Stomach (tissue), 19 donors: ENCODE measurements at places on chromosomes 2 and 18. TPM values are rescaled to one million over a fixed set of nuclear protein-coding genes. Genes with fewer than 3 reads are reported as not detected.

SERPINB3 gene
- polyA plus RNA-seq, result 0.61 TPM

ASPRV1 gene
- polyA plus RNA-seq, result 0.90 TPM

RNF144A gene
- 2.0 TPM for polyA plus RNA-seq

HES6 gene
- 20.0 TPM for polyA plus RNA-seq

ACMSD gene
- not detected for polyA plus RNA-seq

EIF5B gene
- 28.5 TPM for polyA plus RNA-seq

PDE11A gene
- polyA plus RNA-seq, result 0.37 TPM

GPR35 gene
- polyA plus RNA-seq, result 9.8 TPM

DNA sequence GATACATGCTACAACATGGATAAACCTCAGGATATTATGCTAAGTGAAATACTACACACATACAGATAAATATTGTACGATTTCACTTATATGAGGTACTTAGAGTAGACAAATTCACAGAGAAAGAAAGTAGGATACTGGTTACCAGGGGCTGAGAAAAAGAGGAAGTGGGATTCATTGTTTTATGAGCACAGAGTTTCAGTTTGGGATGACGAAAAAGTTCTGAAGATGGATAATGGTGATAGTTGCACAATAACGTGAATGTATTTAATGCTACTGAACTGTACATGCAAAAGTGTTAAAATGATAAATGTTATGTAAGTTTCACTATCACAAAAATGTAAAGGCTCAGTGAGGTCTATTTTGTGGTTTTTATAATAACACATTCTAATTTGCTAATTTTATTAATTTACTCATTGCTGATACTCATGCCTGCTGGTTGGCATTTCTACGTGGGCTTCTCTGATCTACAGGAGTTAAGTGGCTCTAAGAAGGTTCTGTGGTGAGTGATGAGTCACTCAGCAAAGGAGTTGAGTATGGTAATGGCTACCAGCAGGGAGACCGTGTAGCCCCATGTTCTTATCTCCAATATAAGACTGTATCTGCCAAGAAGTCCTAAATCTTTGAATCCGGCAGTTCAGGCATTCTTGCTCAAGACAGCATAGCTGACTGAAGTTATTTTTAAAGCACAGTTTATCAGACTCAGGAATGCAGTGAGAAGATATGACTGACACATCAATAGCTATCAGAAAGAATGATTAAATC, 41.1 kb downstream of the UPP2 start:
- no peak overlapping the region for H3K4me3 ChIP-seq
- H3K27me3 ChIP-seq, result no peaks in the 10 kb centered on the region
- H3K27ac ChIP-seq, result no peak overlapping the region
- H3K36me3 ChIP-seq, result no peaks in the 10 kb centered on the region
- no peak for DNase-seq

GRCh38 chr2:197442857-197443256, 8.0 kb upstream of the SF3B1 start:
- no peak overlapping the region for H3K4me3 ChIP-seq
- DNase-seq, result no peak
- no peaks in the 10 kb centered on the region for H3K36me3 ChIP-seq

GRCh38 chr2:238790833-238791230, 57.1 kb upstream of the TWIST2 start:
- H3K27me3 ChIP-seq, result peaks cover 9% of the 10 kb centered on the region
- no peaks in the 10 kb centered on the region for H3K36me3 ChIP-seq
- no peak overlapping the region for H3K4me3 ChIP-seq

- no peak overlapping the region for H3K4me3 ChIP-seq
- H3K27ac ChIP-seq, result no peak overlapping the region
- H3K27me3 ChIP-seq, result no peaks in the 10 kb centered on the region
- no peaks in the 10 kb centered on the region for H3K4me1 ChIP-seq
- H3K36me3 ChIP-seq, result peaks cover 21% of the 10 kb centered on the region
Measured at GRCh38 chr2:95377216-95378123, 25.0 kb upstream of the FAHD2A start.

DNA sequence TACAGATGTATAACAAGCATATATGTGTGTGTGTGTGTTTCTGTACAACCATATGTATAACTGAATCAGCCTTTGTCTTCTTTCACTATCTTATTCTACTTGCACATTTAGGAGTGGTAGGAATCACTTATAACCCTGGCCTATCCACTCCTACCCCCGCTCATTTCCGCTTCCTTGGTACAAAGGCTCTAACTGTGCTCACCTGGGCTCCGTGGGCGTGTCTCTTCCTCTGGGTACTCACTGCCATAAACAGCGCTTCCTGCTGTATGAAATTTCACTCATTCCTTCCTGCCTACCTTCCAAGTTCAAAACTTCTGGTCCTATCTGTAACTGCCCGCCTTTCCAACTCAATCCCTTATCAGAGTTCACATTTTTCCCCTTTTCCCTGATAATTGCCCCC, 815.5 kb downstream of the EPHA4 start:
- no peaks in the 10 kb centered on the region for H3K4me1 ChIP-seq
- no peaks in the 10 kb centered on the region for H3K36me3 ChIP-seq

- H3K4me1 ChIP-seq, result peaks cover 13% of the 10 kb centered on the region
- H3K4me3 ChIP-seq, result no peak overlapping the region
- H3K27me3 ChIP-seq, result no peaks in the 10 kb centered on the region
- no peaks in the 10 kb centered on the region for H3K36me3 ChIP-seq
- no peak for DNase-seq
Measured at GRCh38 chr2:177893880-177894279, 178.7 kb downstream of the PDE11A start.

- H3K4me1 ChIP-seq, result peaks cover 5% of the 10 kb centered on the region
- no peak for DNase-seq
- H3K36me3 ChIP-seq, result no peaks in the 10 kb centered on the region
Measured at GRCh38 chr2:29841386-29842004, 79.9 kb downstream of the ALK start.

GRCh38 chr2:168802859-168803725, 655 bp downstream of the NOSTRIN start:
- H3K36me3 ChIP-seq, result no peaks in the 10 kb centered on the region
- peak; percentile 56 for DNase-seq
- no peaks in the 10 kb centered on the region for H3K27me3 ChIP-seq
- peak overlapping the region; percentile 84 for H3K27ac ChIP-seq
- H3K4me3 ChIP-seq, result peak overlapping the region; percentile 18

DNA sequence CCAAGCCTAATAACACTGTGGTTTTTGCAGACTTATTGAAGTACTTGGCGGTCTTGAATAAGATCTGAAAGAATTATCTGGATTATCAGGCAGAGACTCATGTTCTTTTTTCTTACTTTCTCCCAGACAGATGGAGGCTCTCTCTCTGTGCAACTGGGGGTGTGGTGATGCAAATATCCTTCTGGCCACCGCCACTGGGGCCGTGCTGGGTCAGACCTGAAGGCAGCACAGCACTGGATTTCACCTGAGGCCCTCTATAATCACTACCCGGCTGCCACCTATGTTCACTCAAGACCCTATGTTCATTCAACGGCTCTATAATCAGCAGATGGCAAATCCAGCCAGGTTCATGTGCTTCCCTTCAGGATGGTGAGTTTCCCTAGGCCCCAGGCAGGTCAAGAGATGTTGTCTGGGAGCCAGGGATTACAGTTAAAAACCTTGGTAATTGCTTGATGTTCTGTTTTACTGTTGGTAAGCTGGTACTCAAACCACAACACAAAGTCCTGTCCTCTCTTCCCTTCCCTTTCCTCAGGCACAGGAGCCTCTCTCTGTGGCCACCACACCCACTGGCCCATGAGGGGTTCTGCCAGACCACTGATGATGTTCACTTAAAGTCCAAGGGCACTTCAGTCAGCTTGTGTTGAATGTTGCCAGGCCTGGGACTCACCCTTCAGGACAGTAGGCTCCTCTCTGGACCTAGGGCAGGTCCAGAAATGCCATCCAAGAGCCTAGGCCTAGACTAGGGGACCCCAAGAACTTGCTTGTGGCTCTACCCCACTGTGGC, 205.3 kb upstream of the GCFC2 start:
- no peaks in the 10 kb centered on the region for H3K4me1 ChIP-seq
- no peaks in the 10 kb centered on the region for H3K27me3 ChIP-seq
- no peak for DNase-seq
- no peaks in the 10 kb centered on the region for H3K36me3 ChIP-seq

GRCh38 chr18:31579375-31579774, 12.3 kb upstream of the TTR start:
- no peaks in the 10 kb centered on the region for H3K4me1 ChIP-seq
- no peaks in the 10 kb centered on the region for H3K36me3 ChIP-seq
- no peaks in the 10 kb centered on the region for H3K27me3 ChIP-seq
- no peak for DNase-seq
- H3K27ac ChIP-seq, result no peak overlapping the region
- no peak overlapping the region for H3K4me3 ChIP-seq

GRCh38 chr2:234099266-234099665, 48.8 kb downstream of the SPP2 start:
- H3K4me3 ChIP-seq, result no peak overlapping the region
- H3K4me1 ChIP-seq, result no peaks in the 10 kb centered on the region
- no peaks in the 10 kb centered on the region for H3K27me3 ChIP-seq
- no peak for DNase-seq

GRCh38 chr2:18440777-18441176, 119.7 kb downstream of the RDH14 start:
- no peak for DNase-seq
- no peak overlapping the region for H3K27ac ChIP-seq
- H3K27me3 ChIP-seq, result no peaks in the 10 kb centered on the region
- H3K36me3 ChIP-seq, result no peaks in the 10 kb centered on the region
- no peak overlapping the region for H3K4me3 ChIP-seq

DNA sequence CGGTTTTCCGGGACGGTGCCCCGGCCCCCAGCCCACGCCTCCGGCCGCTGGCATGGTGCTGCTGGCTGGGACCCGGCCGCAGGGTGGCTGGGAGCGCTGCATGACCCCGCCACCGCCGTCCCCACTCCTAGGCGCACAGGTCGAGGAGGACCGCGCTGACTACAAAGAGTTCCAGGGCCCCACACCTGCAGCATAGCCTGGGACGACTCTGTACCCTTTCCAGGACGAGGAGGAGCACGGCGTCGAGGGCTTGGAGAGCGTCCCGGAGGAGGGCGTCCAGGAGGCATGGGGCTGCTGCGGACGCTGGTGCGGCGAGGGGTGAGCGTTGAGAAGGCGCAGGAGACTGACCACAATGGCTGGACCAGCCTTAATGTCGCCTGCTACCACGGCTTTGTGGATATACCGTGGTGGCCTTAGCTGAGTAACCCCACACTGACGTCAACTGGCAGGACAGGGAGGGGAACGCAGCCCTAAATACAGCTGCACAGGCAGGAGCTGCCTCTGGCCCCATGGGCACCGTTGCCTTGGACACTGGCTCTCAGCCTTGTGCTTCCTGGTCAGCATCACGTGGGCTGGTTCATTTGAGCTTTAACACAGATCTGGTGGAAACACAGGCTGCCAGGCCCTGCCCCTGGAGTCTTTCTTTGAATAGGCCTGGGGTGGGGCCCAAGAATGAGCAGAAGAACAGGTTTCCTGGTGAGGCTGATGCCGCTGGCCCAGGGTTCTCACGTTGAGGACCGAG, 40.9 kb upstream of the TRIM43B start:
- peaks cover 39% of the 10 kb centered on the region for H3K4me1 ChIP-seq
- peak overlapping the region; percentile 93 for H3K27ac ChIP-seq
- H3K36me3 ChIP-seq, result no peaks in the 10 kb centered on the region

- DNase-seq, result peak; percentile 9
- H3K27ac ChIP-seq, result no peak overlapping the region
- no peaks in the 10 kb centered on the region for H3K4me1 ChIP-seq
- no peaks in the 10 kb centered on the region for H3K27me3 ChIP-seq
- no peaks in the 10 kb centered on the region for H3K36me3 ChIP-seq
- no peak overlapping the region for H3K4me3 ChIP-seq
Measured at GRCh38 chr2:81589406-81589805, 1284.9 kb upstream of the LRRTM1 start.

- H3K4me1 ChIP-seq, result peaks cover 52% of the 10 kb centered on the region
- H3K4me3 ChIP-seq, result no peak overlapping the region
Measured at GRCh38 chr18:22346401-22346952, 71.2 kb downstream of the CTAGE1 start.

GRCh38 chr2:144351687-144352086, 168.2 kb downstream of the ZEB2 start:
- no peaks in the 10 kb centered on the region for H3K27me3 ChIP-seq
- no peak for DNase-seq
- H3K4me1 ChIP-seq, result no peaks in the 10 kb centered on the region
- H3K27ac ChIP-seq, result no peak overlapping the region
- no peak overlapping the region for H3K4me3 ChIP-seq

DNA sequence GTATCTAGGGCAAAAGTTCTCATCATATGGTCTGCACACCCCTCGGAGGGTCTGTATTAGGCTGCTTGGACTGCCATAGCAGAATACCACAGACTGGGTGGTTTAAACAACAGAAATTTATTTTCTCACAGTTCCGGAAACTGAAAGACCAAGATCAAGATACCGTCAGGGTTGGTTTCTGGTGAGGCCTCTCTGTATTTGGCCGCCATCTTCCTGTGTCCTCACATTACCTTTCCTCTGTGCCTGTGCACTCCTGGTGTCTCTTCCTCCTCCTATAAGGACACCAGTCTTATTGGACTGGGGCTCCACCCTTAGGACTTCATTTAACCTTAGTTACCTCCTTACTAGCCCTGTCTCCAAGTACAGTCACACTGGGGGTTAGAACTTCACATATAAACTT, 132.5 kb downstream of the NCOA1 start:
- H3K4me3 ChIP-seq, result no peak overlapping the region
- no peak overlapping the region for H3K27ac ChIP-seq
- H3K27me3 ChIP-seq, result no peaks in the 10 kb centered on the region
- peaks cover 27% of the 10 kb centered on the region for H3K4me1 ChIP-seq
- H3K36me3 ChIP-seq, result no peaks in the 10 kb centered on the region
- no peak for DNase-seq

DNA sequence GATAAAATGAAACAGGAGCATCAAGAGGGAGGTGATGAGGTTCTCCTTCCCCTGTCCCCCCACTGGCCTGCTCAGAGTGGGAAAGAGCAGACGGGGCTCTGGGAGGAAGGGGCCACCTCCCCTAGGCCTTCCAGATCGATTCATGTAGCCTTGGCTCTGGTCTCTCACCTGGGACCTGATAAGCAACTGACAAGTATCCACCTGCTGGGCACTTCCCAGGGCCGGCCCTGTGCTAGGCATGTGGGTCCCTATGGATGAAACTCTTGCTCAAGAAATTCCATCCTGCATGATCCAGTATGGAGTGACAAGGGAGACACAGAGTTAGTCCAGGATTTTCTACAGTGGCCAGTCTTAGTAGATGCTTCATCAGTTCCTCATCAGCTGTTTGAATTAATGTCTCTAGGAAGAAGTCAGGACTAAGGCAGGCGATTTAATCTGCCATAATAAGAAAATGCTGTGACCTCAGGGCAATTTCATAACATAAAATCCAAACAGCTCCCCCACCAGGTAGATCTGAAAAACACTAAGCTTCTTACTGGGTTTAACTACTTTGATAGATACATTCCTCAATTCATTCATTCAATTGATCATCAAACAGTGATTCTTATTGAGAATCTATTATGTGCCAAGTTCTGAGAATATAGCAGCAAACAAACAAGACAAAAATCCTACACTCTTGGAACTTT, 44.7 kb upstream of the ZFP36L2 start:
- H3K4me3 ChIP-seq, result no peak overlapping the region
- H3K27me3 ChIP-seq, result no peaks in the 10 kb centered on the region
- no peak for DNase-seq
- H3K4me1 ChIP-seq, result peaks cover 20% of the 10 kb centered on the region
- peak overlapping the region; percentile 74 for H3K27ac ChIP-seq
- no peaks in the 10 kb centered on the region for H3K36me3 ChIP-seq

GRCh38 chr2:162091325-162092007, 17.5 kb upstream of the DPP4 start:
- H3K27me3 ChIP-seq, result no peaks in the 10 kb centered on the region

GRCh38 chr2:569681-570080, 107.5 kb downstream of the TMEM18 start:
- no peak overlapping the region for H3K4me3 ChIP-seq
- DNase-seq, result no peak
- no peak overlapping the region for H3K27ac ChIP-seq
- no peaks in the 10 kb centered on the region for H3K27me3 ChIP-seq
